ENCODE measurements at places on chromosomes 11 and 22.

DNA sequence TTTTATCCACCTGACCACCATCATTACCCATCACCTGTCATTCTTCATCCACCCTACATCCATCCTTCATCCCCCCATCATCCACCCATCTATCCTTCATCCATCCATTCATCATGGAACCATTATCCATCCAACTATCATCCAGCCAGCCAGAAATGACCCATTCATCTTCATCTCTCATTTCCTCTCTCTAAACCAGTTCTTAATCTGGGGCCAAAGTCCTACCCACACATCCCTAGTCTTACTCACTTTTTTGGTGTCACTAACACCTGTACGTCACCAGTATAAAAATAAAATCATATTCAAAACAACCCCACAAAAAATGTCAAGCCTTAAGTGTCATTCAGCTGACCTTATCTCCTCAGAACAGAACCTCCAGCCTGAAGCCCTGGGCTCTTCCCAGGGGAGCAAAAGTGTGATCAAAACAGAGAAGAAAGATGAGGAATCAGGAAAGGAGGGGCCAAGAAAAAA, 12.3 kb downstream of the SPI1 start:
- no peak for DNase-seq

- DNase-seq: no peak
Observed at GRCh38 chr22:45962434-45962718, 14.6 kb downstream of the WNT7B start.

DNA sequence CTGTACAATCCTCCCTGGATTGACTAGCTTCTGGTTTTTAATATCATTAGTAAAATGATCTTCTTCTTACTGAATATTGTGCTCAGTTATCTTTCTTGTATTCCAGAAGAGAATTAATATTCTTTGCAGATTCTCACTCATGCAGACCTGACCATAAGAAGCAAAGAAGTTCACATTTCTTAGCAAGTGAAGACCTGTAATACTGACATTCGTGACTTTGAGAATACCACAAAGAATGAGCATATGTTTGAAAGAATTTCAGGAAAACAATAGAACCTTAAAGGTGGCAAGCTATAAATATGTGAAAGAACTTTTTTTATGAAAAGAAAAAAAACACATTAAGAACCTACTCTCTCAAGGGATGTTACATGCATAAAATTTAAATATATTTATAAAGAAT, 371.6 kb downstream of the JRKL start:
- DNase-seq: no peak

DNA sequence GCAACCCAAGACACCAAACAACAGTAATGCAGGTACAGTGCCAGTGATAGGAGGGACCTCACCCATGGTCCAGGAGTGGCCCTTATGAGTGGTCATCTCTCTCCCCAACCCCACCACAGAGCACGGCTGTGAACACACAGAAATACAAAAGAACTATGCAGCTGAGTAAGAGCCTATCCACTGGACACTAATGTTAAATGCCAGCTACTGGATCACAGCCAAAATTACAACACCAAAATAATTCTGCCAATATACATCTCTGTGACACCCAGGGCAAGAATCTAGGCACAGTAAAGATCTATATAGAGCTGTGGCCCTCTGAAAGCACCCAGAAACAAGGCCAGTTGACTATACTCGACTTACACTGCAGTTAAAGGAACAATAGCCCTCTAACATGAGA, 22.8 kb upstream of the GPR83 start:
- no peak for DNase-seq

- DNase-seq: no peak
Observed at GRCh38 chr11:93160808-93161207, 37.0 kb downstream of the SLC36A4 start.

GRCh38 chr11:116360221-116360941, 412.4 kb downstream of the BUD13 start:
- DNase-seq: no peak

- DNase-seq: no peak
Observed at GRCh38 chr11:68651208-68651984, 32.9 kb upstream of the GAL start.

DNA sequence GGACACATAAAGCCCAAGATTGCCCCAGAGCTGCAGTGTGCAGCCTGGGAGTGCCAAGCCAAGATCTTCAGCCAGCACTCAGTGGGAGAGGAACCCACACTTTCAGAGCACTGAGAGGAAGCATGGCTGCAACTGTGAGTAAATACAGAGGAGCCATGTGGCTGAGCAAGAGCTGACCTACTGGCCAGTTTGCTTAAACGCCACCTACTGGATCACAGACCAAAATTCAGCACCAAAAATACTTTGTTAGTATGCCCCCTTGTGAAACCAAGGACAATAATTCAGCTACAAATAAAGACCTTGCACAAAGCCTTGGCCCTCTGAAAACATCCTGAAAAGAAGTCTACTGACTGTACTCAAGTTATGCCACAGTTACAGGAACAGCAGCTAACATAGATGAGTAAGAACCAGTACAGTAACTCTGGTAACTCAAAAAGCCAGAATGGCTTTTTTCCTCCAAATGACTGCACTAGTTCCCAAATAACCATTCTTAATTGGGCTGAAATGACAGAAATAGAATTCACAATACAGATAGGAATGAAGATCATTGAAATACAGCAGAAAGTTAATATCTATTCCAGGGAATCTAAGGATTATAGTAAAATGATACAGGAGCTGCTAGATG, 10.1 kb upstream of the OR4A15 start:
- DNase-seq: no peak

- DNase-seq: no peak
Observed at GRCh38 chr11:111359223-111360149, 19.6 kb downstream of the POU2AF1 start.

DNA sequence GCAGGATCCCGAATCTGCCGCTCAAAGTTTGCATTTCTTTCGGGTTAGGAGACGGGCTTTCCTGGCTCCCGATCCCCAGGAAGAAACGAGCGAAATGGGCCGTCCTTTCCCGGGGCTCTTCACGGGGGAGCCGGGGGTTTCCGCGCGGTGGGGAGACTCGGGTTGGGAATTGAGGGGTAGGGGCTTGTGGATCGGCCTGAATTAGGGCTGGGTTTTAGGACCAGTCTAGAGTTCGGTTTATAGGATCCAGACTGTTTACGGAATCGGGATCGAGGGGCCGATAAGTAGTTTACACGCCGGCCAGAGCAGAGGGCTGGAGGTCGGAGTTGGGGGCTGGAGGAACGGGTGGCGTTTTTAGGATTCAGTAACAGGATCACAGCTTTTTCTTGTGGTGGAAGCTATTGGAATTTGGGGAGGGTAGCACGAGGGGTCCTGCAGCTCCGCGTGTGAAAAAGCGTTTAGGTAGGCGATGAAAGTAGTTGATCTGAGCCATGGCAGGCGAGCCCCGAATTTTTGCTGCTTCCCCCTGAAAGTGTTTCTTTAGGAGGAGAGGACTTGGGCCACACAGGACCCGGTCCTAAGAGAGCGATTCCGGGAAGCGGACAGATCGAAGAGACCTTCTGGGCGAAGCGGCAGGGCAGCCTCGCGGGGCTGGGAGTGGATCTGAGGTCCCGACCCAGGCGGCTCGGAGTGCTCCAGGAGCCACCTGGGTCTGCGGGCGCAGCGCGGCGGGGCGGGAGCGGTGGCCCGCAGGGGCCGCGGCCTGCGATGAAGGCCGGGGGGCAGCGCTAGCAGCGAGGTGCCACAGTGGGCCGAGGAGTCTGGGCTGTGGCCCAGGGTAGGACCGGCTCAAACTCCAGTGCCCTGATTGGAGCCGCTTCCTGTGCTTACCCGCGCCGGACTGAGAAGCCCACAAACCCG, 1.6 kb downstream of the PKNOX2 start:
- no peak for DNase-seq

DNA sequence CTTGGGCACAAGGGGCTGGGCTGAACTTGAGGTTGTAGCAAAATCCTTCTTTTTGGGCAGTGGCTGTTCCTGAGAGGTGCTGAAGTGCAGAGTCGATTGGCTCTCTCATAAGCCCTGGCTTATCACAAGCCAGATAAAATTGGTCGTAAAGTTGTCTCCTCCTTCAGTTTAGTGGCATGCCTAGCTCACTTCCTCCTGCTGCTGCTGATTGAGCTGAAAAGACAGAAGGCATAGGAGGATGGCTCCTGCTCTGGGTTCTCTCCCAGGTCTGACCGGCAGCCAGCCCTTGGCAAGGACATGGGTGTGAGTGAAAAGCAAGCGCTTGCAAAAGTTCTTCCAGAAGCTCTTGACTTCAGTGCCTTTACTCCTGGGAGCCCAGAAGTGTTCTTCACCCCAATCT, 83.9 kb downstream of the LDLRAD3 start:
- DNase-seq: no peak

DNA sequence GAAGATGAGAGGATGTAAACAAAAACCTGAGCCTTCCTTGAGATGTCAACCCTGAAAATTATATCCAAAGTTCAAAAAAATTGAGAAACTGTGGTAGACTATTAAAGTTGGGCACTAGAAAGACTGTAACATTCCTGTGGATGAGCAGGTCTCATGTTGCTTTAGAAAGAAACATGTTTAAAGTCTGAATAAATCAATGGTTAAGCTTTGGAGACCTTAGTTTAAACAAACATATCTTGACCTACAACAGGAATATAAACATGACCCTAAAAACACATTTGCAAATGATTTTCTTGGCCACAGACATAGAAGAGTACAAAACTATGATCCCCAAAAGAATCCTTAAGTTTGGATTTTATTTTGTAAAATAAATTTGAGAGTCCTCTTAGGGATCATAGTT, 38.1 kb upstream of the PCF11 start:
- no peak for DNase-seq

All from NCI-H2081 (cell line).